ENCODE measurements at places on chromosomes 4 and X. TPM values are rescaled to one million over a fixed set of nuclear protein-coding genes. Genes with fewer than 3 reads are reported as not detected.

The XKRX gene
- total RNA-seq: 0.15 TPM

The SSX2B gene
- not detected for total RNA-seq

The CSAG2 gene
- not detected for total RNA-seq

The TRIM61 gene
- 1.2 TPM for total RNA-seq

The SORCS2 gene
- not detected for total RNA-seq

The DRD5 gene
- total RNA-seq: not detected

The CT47B1 gene
- not detected for total RNA-seq

The SOWAHD gene
- 2.1 TPM for total RNA-seq

The MAB21L2 gene
- total RNA-seq: not detected

The SNCA gene
- total RNA-seq: 14.2 TPM

The PF4V1 gene
- total RNA-seq: not detected

Measured in activated naive CD4-positive, alpha-beta T cell treated with anti-CD3 and anti-CD28 coated beads, Interleukin-2, amount 10 ng/mL, durations not matched to agents 5 hours and 36 hours (primary cell).